Activated CD4-positive, alpha-beta T cell treated with anti-CD3 and anti-CD28 coated beads, Interleukin-2, Interleukin-4, amounts not matched to agents 100 ng/mL and 50 ng/mL, durations not matched to agents 16 hours and 8 hours (primary cell): ENCODE measurements at places on chromosomes 11 and 22.

GRCh38 chr22:27075891-27076290 is 418.5 kb downstream of the MIAT start:
- DNase-seq, result no peak

GRCh38 chr11:118338637-118339061 is 3.9 kb downstream of the CD3D start:
- peak; percentile 88 for DNase-seq

DNA sequence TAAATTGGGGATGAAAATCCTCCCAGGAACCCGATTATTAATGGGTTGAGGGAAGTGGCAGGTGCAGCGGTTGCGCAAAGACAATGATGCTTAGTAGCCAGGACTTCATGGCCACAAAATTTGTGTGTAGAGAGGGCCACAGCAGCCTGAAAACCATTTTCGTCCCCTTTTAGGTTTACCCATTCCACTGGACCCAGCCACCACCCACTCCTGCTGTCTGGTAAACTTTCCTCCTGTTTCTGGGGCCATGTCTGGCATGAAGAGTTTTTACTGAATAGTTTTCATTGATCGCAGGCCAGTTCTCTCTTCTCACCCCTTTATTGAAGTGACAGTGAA is 69.5 kb upstream of the SYT13 start:
- no peak for DNase-seq

DNA sequence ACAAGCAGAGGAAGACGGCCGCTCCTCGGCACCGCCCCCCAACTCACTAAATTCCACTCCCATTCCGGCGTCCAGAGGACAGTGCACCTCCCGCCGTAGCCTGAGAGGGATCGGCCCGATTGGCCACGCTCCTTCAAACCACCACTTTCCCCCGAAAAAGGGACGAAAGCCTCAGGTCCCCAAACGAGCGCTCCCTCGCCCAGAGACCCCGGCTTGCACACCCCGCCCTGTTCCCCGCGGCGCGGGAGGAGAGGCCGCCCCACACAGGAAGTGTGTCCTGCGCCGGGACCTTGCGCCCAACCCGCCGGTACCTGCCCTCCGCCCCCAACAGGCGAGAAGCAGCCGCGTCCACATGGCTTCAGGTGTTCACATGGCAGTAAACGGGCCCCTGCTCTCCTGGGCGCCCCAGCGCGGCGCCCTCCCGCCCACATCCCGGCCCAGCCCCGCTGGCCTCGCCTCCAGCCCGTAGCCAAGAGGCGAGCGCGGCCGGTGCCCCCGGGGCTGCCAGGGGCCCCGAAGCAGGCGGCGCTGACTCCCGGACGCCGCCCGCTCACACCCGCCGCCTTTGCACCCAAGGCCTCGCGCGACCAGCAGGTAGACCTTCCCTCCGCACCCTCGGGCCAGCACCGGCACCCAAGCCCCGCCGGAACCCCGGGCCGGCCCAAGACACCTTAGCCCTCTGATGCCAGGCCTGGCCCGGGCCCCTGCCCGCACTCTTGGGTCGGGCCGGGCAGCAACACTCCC is 849 bp downstream of the TCF20 start:
- DNase-seq, result peak; percentile 75

DNA sequence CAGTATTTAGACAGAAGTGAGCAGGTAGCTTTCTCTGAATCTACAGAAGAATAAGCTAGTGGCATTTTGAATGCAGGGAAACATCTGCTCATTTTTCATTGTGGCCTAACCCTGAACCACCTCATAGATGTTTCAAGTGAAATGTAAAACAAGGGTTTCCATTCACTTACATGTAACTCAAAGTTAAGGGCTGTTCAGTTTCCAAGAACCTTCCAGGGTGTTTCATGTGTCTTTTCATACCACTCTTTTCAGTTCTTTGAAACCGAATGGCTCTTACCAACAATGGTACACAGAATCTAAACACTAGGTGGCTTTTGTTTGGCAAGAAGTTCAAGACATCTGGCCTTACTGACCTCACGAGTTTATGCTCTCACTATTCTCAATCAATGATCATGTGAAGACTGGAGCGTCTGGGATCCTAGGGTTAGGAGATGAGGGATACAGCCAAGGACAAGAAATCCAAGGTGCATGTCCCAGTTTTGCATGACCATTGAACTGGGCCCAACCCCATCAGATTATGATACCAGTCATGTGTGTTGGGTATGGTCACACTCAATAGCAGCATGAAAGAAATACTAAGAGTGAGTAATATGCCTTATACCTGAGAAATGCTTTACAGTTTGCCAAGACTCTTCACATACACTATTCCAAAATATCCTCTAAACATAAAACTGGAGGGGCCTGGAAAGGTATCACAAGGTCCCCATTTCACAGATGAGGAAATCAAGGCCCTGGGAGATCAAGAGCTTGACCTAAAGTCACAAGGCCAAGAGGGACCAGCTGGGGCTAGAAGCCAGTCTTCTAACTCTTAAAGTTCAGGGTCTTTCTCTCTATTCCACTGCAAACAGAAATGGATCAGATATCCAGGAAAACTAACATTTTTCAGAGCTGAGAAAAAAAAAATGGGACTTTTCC is 92.7 kb downstream of the ETS1 start:
- DNase-seq, result peak; percentile 70

- no peak for DNase-seq
These were observed 41.0 kb upstream of the PARVG start for GRCh38 chr22:44139773-44140172.

DNA sequence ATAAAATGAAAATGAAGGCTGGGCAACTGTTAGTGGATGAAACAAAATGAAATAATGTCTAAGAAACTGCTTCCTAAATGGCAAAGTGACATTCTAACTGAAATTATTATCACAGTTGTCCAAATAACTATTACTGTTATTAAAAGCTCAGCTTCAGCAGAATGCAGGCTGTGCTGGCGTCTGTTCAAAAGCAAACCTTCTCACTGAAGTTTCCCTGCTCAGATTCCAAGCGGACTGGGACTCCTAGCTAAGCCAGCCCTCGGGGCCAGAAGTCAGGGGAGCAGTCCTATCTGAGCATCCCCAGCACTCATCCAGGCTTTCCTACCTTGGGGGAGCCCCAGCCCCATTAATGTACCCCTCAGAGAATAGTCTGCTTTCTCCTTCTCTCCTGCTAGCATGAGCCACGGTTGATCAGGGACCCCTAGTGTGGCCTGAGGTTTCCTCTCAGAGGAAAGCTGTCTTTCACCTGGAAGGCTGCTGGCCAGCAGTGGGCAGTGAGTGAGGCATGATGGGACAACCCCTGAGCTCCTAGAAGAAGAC is 1167.3 kb downstream of the TBC1D22A start:
- no peak for DNase-seq

GRCh38 chr22:29994943-29995342 is 85.3 kb upstream of the HORMAD2 start:
- DNase-seq, result no peak

DNA sequence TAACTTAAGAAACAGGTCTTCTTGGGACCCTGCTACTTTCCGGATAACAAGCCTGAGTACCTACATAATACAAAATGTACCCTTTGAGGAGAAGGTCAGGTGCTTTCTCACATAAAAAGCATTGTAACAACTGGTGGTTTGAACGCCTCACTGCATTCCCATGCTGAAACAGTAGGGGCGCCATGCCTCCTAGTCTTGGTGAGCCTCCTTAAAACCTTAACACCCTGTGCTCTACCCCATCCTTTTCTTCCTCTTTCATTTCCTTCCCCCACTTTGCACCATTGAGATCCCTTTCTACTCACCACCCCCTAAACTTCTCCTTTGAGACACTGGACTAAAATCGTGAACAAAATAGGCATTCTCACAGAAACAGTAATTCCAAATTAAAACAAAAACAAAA is 729.3 kb downstream of the NTM start:
- no peak for DNase-seq

DNA sequence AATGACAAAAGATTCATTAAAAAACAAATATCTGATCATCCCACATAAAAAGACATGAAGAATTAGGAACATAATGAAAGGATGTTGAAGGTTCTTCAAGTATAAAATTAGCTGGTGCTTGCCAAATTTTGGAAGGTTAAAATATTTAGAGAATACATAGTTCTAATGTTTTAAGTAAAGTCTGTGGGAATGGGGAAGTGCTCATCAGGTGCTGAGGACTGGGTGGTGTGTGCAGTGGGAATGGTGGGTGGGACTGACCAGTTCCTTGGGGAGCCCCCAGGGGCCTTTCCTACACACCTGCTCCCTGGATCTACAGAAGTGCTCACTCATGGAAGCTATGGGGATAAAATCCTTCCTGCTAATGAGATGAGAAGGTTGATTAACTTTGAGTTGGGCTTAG is 11.8 kb downstream of the LDLRAD3 start:
- DNase-seq, result no peak

DNA sequence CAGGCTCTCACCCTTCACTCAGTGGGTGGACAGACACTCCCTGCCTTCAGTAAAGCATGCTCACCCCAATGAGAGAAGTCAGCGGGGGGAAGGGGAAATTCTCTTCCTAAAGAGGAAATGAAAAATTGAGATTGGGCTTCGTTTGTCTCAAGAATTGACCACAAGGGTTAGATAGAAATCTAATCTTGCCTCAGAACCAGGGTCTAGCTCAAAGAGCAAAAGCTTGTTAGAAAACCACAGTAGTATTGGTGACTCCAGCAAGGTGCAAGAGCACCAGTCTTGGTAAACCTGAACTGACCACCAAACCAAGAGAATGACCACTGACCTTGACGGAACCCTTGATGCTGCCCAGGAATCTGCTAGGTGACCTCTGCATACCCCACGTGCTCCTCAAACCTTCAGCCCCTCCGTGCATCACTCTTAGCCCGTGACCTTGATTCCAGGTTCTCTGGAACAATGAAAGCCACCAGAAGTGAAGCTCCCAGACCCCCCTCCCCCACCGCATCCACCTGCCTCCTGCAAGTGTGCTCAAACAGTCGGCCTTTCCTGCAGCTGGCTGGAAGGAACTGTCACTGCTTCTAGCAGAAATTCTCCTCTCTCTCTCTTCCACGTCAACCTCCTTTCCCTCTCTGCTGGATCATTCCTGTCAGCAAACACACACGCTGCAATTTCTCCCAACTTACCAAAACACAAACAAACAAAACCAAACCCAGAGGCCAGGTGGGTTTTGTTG is 3.1 kb upstream of the TMA7B start:
- DNase-seq, result peak; percentile 22

DNA sequence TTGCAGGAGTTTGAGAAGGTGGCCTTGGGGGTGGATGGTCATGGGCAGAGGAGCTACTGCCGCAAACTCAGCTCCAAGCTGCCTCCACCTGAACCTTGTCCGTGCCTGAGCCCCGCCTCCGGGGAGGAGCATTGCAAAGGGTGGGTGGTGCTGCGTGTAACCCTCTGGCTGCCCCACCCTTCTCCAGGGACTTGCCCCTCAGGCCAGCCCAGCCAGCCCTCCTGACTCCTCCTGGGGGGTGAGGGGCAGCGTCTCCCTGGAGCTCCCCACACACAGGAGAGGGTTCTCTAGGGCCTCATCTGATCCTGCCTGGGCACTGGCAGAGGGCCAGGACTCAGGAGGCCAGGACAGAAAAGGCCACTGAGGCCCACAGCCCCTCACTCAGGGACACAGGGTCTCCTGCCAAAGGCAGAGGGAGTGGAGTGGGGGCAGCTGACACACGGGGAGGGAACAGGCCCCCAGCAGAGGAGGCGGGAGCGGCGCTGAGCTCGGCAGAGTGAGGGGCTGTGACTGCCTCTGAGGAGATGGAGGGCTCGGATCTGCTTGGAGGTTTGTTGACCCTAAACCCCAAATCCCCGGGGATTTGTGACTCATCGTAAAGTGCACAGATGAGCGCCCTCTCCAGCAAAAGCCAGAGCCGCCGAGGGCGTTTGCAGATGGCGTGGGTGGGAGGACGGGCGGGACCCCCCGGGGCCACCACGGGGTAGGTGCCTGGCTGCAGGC is 12.8 kb downstream of the BRSK2 start:
- no peak for DNase-seq

DNA sequence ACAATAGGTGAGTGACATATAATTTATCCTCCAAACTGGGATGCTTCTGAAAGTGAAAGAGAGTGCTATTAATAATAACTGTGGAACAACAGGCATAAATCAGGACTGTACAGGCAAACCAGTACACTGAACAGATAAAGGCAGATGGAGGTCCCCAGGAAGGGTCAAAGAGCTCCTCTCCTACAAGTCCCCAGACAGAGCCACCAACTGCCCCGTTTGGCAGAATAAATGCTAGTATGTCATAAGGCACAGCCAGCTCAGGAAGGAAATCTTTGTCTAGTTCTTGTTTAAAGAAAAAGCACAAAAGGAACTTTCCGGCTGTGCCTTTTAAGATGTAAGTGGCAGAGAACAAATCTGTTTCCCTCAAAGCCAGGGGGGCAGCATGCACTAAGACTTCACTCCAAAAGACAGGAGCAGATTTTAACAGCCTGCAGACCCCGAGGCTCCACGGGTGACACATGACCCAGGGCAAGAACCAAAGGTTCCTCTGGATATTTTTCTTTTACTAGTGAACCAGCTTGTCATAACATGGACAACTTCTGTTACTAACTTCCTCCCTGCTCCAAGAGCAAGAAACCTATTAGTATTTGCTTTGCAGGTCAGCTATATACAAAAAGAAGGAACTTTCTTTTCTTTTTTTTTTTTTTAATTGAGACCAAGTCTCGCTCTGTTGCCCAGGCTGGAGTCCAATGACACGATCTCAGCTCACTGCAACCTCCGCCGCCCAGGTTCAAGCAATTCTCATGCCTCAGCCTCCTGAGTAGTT is 50.2 kb downstream of the MYH9 start:
- DNase-seq, result no peak

DNA sequence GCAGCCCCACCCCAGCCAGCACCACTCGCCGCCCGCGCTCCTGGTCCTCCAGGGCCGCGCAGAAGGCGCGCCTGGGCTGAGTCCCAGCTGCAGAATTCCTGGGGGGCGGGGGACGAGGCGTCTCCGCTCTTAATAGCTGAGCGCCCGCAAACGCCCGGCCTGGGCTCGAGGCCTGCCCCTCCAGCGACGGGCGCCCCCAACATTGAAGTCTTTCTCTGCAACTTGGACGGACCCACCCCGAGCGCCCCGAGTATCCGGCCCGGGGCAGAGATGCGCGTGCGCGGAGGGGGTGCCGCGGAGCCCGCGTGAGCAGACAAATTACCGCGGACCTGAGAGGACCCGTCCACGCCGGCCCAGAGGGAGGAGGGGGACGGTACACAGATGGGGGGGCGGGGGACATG is 6.7 kb upstream of the SYT7 start:
- DNase-seq, result no peak

- no peak for DNase-seq
These were observed 2.3 kb downstream of the CCDC86 start for GRCh38 chr11:60844045-60844869.

DNA sequence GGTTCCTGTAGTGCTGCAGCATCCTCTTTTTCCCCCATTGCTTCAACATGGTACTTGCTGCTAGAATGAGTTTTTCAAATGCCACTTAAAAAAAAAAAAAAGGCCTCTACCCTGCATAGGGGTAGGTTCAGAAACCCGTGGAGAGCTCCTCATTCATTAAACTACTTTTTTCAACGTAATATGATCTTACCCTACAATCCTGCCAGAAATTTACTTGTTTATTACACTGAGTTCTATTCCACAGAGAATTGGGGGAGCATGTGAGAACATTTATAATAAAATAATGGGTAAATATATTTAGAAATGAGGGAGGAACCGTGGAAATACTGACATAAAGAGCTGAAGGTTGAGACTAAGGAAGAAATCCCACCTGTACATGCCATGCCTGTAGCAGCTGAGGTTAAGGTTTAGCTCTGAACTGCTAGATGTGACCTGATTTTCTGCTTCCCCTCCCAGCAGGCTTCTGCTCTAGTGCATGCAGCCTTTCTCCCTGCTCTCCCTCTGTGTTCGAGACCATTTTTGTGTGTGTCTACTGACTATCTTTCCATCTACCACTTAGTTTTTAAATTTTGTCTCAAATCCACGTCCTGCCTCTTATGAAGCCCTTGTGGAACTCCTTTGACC is 225.7 kb downstream of the DDX10 start:
- no peak for DNase-seq
